Cerebellum (tissue), 4 donors: ENCODE measurements at places on chromosomes 16 and 17.

DNA sequence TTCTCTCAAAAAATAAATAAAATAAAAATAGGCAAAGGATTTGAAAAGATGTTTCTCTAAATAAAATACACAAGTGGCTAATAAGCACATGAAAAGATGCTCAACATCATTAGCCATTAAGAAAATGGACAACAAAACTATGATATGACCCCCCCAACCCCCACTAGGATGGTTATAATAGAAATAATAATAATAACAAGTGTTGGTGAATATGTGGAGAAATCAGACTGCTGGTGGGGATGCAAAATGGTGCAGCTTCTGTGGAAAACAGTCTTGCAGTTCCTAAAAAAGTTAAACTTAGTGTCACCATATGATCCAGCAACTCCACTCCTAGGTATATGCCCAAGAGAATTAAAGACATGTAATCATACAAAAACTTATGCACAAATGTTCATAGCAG lies 9.0 kb upstream of the MYCBPAP start:
- DNase-seq: no peak

- peak; percentile 94 for DNase-seq
These were observed at the start of gene ZNF207 for GRCh38 chr17:32349854-32350665. TSS of gene ZNF207 (plus strand) at chr17:32350157. CDS start at chr17:32350286, 129 bp downstream.

DNA sequence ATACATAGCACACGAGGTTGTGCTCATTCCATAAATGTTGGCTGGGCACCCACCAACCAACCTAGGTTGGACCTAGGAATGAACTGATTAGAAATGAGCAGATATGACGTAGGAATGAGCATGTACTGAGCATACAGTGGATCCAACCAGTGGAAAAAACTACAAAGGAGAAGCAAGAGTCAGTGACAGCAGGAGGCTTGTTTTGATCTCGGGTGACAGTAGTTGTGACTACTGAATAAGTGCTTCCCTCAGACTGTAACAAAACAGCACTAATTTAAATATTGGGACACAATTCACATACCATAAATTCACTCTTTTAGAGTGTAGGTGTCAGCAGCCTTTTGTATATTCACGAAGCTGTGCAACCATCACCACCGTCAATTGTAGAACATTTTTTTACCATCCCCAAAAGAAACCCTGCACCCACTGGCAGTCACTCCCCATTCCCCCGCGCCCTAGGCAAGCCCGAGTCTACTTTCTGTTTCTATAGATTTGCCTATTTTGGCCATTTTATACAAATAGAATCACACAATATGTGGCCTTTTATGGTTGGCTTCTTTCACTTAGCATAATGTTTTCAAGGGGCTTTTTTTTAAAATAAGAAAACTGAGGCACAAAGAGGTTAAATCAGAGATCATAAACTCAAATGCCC lies 7.0 kb downstream of the VAC14 start:
- no peak for DNase-seq

DNA sequence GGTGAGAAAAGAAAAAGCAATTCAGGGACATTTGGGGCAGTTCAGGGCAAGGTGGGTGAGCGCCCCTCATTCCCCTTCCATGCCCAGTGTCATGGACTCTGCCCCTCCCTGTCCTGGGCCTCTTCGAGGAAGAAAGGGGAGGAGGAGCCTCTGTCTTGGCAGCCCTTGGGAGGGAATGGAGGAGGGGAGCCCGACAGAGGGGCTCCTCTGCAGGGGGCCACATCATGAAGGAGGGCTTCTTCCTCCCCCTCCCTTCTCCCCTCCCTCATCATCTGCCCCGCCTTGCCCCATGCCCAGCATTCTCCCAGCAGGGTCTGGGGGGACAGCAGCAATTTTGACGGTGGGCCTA lies 33.2 kb upstream of the TAC4 start:
- no peak for DNase-seq

DNA sequence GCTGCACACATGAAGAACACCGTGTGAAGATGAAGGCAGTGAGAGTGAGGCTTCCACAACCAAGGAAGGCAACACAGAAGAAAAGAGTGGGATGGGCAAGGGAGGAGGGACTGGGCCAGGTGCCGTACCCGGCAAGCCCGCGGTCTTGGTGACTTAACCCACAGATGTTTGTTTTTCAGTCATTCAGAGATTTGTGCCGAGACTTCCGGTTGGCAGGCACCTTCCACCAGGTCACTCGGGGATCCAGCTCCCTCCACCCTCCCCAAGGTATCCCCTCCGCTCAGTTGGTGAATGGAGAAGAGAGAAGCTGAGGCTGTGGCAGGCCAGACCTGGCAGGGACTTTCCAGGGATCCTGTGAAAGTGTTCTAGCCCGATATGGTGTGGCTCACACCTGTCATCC lies 4.9 kb upstream of the KREMEN2 start:
- no peak for DNase-seq

GRCh38 chr16:52741351-52741750 lies 194.4 kb upstream of the TOX3 start:
- no peak for DNase-seq
